Stimulated activated naive CD4-positive, alpha-beta T cell treated with Interleukin-2 at 50 U/mL for 16 hours (primary cell): ENCODE measurements at places on chromosomes 7 and 10.

DNA sequence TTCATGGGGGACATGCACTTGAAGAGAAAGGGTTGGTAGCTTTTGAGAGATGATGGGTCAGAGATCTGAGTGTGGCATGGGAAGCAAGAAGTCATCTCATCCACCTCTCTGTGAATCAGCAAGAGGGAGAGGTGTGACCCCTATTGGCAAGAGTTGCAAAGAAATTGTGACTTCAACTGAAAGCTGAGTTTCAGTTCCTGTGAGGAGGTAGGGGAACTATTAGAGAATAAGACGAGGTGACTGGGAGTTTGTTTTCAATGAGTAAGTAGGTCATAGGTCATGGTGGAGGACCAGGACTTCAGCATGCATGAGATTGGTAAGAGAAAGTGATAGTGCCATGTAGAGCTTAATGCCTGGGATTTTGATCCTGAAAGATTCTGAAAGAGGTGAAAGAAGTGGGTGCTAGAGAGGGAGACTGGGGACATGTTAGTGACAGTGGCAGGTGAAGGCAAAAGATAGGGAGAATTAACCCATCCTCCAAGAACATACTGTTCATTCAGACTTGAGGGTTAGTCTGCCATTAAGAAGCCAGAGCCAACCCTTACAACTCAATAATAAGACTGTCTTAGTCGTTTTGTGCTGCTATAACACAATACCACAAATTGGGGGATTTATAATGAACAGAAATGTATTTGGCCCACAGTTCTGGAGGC lies 75.5 kb upstream of the CAPZA2 start:
- DNase-seq, result peak; percentile 9

GRCh38 chr10:101781655-101781983 lies 1.6 kb downstream of the NPM3 start:
- no peak for DNase-seq

- no peak for DNase-seq
These were observed 764.4 kb downstream of the LRMDA start for GRCh38 chr10:76195654-76196390.

DNA sequence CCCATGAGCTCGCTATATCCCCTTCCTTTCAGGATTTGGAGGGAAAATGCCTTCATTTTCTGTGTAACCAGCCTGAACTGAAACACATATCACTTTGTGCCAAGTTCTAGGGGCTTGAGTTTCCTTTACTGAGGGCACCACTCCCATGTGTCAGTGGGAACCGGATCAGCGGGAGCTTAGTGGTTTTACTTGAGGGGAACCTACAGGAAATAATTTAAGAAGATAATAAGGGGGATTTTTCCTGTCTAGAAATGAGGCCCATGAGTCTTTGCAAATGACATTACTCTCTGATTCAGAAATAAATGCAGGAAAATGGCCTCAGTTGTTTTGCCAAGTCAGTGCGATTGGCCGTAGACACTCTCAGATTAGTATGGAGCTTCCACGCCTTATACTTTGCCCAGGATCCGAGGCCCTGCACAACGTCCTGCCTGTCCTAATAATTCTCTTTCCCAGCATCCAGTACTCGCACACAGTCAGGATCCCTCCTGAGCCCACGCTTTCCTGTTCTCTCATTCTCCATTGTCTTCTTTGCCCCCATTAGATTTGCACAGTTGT lies 86.4 kb upstream of the LYZL1 start:
- no peak for DNase-seq
